ENCODE measurements at places on chromosomes 5 and 9.

- DNase-seq: peak; percentile 56
These were observed 807 bp upstream of the PLGRKT start for GRCh38 chr9:5438301-5439162.

DNA sequence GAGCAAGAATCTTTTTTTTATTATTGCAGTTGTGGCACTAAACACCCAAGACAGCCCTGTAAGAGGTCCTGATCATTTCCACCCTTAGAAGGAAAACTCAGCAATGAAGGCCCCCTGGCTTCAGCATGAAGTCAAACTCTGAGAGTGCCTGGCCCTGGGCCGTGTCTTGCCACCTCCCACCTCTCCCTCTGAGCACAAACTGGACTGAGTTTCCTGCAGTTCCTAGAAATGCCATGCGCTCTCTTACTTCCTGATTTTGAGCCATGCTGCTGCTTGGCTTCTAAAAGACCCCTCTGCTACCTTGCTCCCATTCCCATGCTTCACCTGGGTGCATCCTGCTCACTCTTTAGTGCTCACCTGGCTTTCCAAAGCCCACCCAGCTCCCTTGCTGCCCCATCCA lies 140.4 kb upstream of the KLF9 start:
- DNase-seq: no peak

DNA sequence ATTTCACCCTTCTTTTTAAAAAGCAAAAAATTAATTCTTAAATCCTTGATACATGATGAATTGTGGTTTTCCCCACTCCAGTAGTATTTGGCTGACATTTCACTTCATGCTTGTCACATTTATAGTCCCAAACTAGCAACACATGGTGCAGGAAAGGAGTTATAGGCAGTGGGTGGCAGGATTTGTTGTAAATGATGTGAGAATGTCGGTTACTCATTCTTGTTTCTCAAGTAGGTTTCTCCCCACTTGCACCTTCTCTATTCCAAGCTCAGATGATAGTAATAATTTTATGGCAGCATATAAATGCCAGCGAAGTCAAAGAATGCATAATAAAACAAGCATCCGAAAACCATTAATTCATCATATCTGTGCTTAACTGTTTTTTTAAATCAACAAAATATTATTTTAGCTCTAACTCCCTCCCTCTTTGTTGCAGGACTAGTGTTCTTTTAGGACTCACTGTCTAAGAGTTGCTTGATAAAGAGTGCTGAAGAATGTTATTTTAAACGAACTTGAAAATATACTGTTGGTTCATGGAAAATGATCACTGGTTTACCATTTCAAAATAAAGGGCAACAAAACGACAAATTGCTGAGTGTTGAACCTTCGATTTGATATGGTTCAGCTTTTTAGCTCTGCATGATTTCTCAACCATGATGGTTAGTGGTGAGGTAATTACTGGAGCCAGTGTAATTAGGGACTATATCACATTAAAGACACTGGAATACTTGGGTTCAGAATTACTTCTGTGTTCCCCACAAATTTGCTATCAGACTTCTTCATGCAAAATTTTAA lies 88.1 kb upstream of the ADAMTSL1 start:
- no peak for DNase-seq

DNA sequence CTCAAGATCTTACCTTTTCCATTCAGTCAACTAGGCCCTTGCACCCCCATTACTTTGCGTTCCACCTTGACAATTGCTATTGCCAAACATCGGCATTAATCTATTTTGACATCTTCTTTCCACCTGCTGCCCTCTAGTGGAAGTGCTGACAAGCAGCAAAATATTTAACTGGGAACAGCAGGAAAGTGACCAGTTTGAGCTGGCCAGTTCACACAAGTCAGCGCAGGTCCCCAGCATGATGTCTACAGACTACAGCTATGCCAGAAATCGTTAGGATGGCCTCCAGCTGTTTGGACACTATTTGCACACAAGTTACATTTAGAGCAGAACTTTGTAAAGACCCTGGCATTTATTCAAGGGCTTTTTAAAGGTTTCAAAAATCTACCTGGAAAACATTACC lies 160.1 kb downstream of the GHR start:
- DNase-seq: peak; percentile 81

- DNase-seq: no peak
These were observed 66.5 kb downstream of the CWC27 start for GRCh38 chr5:64835266-64835665.

GRCh38 chr9:121718084-121718483 lies 66.7 kb downstream of the DAB2IP start:
- DNase-seq: no peak

DNA sequence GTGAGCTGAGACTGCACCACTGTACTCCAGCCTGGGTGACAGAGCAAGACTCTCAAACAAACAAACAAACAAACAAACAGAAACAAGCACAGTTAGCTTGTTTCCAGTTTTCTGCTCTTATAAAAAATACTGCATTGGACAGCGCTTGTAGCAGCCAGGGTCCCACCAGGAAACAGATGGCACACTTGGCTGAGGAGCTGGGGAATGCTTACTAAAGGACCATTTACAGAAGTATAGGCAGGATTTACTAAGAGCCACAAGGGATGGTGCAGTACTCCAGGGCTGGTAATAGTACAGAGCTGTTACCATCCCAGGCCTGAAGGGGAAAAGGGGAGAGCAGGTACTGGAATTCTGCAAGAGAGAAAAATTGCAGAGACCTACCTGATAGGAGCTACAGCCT lies 5.2 kb upstream of the ANKS6 start:
- no peak for DNase-seq

DNA sequence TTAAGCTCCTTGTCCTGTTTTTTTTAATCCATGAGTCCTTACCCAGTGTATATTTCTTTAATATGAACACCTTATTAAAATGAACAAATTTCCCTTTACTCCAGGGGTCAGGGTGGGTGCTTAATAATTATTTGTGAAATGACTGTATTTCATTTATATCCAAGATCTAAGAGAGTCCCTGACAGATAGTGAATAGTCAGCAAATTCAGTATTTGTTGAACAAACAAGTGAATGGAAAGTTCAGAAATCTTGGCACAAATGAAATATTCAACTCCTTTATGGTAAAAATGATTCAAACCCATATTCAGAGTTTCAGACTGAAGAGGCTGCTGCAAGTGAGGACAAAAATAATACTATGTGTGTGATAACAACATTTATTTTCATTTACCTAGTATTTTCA lies 59.9 kb downstream of the ASTN2 start:
- no peak for DNase-seq

DNA sequence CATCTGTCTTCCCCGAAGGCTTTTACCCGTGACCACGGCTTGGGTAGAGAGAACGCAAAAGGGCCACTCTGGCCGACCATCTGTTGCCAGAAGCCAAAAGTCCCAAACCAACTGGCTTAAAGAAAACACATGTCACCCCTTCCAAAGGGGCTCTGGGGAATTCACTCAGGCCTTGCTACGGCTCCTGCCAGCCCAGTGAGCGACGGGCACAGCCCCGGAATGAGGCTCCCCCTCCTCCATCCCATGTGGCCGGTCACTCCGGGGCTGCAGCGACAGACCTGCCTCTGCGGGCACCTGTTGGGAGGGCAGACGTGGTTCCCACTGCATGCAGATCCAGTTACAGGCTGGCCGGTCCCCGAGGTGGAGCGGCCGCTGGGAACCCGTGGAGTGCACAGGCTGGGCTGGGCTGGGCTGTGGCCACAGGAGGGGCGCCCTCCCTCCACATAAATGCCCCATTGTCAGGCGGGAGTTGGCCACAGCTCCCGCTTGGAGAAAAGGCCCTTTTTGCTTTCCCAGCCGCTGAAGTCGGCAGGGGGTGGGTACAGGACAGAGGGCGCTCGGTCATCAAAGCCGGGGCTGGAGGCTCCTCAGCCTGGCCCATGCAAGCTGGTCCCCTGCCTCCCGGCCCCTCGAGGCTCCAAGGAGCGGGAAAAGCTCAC lies 19.9 kb downstream of the NOTCH1 start:
- peak; percentile 19 for DNase-seq

DNA sequence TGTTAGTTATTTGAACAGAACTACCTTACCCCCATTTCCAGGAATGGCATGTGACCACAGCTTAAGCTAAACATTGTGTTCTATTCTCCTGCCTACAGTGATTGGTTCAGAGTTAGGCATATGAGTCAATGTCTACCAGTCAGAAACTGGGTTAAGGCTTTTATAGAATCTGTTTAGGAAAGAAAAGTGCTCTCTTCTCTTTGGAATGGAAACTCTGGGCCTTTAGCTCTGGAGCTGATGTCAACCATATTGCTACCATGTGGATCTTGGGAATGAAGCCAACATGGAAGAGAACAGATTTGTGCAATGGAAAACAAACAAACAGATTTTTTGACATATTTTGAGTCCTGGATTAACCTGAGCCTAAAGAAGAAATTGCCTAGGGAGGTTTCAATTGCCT lies 488.9 kb upstream of the TNC start:
- no peak for DNase-seq

DNA sequence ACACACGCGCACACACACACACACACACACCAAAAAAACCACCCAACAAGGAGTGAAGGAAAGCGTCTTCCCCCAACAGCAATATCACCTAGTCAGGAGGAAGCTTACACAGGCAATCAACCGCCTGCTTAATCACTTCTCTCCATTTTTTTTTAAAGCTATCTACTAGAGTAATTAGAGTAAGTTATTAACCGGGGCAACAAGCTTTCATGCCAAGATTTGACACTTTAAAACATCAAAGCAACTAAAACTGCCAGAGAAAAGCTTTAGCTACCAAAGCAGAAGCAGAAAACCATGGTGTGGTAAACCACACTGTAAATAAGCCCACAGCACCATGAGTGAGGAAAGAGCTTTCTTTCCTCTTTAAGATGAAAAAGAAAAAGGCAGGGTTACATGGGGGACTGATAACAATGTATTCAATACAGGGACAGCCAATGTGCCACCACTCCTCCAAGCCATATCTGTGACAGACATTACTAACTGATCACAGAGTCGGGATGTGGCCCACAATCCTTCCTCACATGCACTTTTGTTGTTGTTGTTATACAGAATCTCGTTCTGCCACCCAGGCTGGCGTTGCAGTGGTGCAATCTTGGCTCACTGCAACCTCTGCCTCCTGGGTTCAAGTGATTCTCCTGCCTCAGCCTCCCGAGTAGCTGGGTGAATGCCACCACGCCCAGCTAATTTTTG lies 282.1 kb downstream of the CRB2 start:
- no peak for DNase-seq

- DNase-seq: no peak
These were observed 125.2 kb downstream of the GLIS3 start for GRCh38 chr9:4174546-4175175.

DNA sequence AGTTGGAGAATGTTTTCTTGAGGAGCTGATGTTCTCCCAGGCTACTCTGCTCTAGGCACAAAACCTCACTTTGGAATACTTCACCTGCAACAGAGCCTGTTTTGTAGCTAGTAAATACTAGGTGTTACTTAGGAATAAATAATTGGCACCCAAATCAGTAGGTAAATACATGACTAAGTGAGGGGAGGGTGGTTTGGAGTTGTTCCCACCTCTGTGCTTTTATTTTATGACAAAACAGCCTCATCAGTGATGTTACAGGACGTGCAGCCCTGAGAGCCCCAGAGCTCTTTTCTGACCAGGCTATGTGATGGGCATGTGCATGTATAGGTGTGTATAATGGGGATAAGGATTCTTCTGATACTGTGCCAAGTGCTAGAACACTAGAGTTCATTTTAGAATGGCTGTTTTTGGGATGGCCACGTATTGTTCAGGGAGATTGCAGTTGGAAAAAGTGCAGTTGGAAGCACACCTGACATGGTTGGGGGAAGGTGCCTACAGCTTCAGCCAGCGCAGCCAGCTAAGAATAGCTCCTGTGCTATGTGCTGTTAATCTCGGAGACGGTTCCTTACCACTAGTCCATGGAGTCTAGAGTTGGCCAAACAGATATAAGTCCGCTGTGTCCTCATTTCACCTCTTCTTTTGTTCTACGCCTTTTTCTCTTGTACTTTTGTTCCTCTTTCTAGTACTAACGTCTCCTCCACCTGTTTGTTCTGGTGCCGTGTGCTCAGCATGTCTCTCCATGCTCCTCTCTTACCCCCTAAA lies 284.7 kb downstream of the FANCC start:
- no peak for DNase-seq

GRCh38 chr5:133962801-133963476 lies 5.5 kb downstream of the C5orf15 start:
- no peak for DNase-seq

DNA sequence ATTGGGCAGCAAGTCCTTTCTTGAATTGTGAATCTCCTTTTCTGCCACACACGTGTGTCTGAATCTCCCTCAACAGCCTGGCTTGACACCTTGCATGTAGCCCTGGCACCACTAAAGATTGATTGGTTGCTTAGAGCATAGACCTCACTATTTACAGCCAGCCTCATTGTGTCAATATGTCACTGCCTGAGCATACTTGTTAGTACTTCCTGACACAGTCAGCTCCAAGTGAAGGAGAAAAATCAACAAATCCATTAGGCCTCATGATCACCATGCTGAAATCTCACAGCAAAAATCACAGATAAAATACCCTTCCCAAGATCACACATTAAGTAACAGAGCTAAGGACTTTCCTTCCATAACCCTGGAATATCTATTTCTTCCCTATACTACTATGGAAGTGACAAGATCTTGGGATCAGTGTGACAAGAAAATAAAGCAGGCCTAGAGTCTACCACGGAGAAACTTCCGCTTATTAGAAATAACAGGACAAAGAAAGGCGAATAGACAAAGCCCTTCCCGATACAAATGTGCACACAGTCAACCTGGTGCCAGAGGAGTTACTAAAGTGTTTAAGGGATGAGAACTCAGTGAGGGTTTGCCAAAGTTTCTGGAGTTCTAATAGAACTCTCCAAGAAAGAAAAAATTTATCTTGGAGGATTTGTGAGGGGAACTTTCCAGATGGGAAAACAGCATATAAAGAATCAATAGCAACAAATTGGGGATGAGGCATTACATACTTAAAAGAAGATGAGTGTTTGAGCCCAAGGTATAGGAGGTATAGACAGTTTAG lies 5.6 kb upstream of the ARL15 start:
- no peak for DNase-seq

DNA sequence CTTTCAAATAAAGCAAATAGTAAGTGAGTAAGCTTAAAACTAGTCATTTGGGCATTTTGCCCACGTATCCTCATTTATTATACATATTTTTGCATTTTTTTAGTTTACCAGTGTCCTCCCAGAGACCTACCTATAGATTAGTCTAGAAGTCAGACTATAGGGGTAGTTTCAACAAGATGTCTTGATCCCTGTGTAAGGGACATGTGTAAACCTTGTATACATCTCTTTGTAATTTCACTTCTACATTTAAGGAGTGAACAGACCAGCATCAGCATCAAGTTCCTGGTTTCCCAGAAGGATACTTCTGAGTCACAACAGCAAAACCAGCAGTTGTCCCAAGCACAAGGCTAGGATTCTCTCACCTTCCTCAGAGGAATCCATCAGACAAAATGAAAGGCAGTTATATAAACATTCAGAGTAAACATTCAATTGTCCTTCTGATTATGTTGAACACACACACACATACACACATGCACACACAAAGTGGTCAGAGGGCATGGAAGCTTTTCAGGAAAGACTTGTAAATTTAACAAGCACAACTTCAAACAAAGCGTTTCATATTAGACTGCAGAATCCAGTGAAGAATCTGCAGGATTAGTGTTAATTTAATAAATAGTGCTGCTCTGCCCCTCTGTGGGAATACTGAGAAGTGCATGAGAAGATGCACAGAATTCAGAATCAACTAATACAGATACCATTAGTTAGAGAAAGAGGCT lies 55.4 kb downstream of the HINT1 start:
- DNase-seq: peak; percentile 46
